Glomerular endothelial cell (primary cell): ENCODE measurements at places on chromosomes 7 and 10. TPM values are rescaled to one million over a fixed set of nuclear protein-coding genes. Genes with fewer than 3 reads are reported as not detected.

- DNase-seq = no peak
These were observed 251.0 kb downstream of the BMPER start for GRCh38 chr7:34156336-34156735.

GRCh38 chr7:28044825-28045224 lies 135.8 kb downstream of the JAZF1 start:
- no peak for DNase-seq

GRCh38 chr7:106283501-106283830 lies 1.3 kb downstream of the NAMPT start:
- no peak for DNase-seq

DNA sequence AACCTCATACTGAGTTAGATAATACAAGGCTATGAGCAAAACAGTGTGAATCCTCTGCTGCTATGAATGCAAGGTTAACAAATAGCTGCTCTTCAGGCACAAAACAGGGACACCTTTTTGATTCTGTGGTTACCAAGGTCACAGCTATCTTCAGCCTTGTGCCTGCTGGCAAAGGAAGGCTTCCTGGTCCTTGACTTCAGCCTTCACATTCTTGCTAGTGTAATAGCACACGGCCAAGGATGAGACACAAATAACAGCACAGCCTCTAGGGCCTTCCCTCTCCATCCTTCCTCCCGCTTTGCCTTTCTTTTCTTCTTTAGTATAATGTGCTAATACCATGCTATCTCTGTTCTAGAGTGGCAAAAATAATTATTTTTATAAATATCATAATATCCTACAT lies 130.6 kb upstream of the CAV2 start:
- DNase-seq = no peak

The SPDYE2 gene
- total RNA-seq = not detected in 2 replicates

- no peak for DNase-seq
These were observed 6.4 kb downstream of the NAPEPLD start for GRCh38 chr7:103142494-103142893.

DNA sequence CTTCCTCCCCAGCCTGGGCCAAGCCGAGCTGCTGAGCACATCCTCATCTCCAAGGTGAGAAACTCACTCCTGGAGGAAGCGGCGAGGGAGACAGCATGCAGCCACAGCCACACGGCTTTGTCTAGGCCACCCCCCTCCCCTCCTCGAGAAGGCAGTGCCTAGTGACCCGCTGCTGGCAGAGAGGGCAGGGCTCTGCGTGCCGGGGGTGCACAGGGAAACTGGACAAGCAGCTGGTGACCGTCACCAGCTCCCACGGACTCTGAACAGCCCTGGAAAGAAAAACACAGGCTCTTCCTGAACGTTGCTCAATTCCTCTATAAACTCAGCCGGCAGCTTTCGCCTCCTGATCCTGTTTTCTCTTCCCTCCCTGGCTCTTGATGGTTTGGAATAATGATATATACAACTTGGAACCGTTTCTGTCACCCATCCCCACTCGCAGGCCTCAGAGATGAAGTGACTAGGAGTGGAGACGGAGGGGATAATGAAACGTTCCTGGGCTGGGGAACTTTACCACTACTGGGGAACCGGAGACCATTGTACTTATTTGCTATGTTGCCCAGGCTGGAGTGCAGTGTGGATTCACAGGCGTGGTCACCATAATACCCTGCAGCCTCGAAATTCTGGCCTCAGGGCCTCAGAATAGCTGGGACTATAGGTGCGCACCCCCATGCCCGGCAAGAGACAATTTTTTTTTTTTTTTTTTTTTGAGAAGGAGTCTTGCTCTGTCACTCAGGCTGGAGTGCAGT lies 19.3 kb downstream of the PAPOLB start:
- DNase-seq = no peak

The FXYD4 gene
- not detected in 2 replicates for total RNA-seq

The TET1 gene
- total RNA-seq = 2.1 and 2.4 TPM in 2 replicates
